ENCODE measurements at places on chromosomes 13 and 19.

- no peak for DNase-seq
These were observed 1.1 kb upstream of the ZNF763 start for GRCh38 chr19:11963566-11964355.

GRCh38 chr13:67505376-67505775, 275.2 kb upstream of the PCDH9 start:
- DNase-seq: no peak

DNA sequence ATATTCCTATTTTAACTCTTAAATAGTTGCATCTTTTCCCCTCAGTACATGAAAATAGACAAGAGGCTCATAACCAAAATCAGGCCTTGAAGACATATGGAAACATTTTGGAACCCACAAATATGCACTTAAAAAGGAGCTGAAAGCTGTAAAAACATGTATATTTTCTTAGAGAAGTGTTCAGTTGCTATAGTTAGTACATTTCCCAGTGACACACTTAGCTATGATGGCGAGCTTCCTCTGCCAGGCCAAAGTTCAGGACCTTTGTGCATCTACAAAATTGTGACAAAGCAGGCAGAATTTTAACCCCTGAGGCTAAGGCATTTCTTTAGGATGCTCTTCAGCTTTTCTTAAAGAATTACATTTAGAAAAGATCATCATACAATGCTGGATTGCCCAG, 54.5 kb downstream of the RCBTB2 start:
- DNase-seq: no peak

DNA sequence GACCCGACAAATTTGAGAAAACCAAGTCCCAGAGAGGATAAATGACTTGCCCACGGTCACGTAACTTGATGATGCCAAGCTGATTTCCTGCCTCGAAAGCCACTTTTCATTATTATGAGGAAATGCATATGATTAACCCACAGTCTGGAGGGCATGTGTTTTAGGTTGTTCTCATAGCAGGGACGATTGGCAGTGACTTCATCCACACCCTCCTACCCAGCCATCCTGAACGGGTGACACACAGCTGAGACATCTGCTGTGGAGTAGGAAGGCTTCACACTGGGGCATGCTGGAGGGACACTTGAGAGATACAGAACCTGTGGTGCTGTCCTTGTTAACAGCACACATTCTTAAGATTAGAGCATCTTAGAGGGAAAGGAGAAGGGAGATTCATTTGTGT, 65.4 kb upstream of the WDFY2 start:
- DNase-seq: no peak

- DNase-seq: no peak
These were observed 345.9 kb downstream of the GPC5 start for GRCh38 chr13:91744284-91744683.

- DNase-seq: no peak
These were observed 7.5 kb upstream of the TNFSF14 start for GRCh38 chr19:6677495-6677882.

DNA sequence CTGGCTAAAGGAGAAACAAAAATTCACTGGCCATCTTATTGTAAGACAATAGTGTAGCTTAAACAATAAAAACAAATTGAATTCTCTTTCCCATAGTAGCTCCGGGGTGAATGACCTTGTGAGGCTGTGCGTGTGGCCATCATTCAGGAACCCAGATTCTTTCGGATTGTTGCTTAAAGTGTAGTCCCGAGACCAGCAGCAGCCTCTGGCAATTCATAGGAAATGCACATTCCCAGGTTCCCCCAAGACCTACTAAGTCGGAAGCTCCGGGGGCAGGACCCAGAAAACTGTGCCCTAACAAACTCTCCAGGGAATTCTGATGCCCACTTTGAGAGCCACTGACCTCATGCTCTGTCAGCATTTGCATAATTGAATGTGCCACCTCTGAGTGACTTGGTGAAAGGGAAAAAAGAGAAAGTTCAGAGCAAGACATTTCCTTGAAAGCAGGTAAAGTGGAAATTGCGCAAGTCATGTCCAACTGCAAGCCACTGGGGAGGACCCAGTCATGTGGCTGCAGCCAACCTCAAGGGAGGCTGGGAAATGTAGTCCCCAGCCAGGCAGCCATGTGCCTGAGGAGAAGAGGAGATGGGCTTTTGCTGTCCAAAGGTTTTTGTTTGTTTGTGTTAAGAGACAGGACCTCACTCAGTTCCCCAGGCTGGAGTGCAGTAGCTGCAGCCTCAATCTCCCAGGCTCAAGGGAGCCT, 50.7 kb upstream of the PNMA8B start:
- DNase-seq: no peak

DNA sequence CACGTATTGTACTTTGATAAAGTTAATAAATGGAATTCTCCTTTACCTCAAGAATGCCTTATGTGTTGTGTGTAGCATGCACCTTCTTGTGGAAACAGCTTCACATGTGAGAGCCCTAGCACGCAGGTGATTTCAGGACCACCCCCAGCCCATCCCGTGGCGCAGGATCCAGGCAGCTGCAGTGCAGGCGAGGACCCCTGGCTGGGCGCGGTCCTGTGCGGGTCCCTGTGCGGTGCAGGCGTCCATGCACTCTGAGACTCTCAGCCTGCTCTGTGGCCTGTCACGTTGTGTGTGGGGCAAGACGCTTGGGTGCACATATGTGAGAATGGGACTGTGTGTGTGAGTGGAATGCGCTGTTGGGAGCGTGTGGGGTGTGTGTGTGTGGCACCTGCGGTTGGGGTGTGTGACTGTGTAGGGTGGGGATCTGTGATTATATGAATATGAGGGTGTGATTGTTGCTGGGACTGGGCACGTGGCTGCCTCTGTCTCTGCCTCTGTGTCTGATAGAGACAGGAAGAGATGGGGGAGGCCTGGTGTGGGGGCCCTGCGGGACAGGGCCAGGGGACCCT, 30.8 kb downstream of the WTIP start:
- DNase-seq: no peak

DNA sequence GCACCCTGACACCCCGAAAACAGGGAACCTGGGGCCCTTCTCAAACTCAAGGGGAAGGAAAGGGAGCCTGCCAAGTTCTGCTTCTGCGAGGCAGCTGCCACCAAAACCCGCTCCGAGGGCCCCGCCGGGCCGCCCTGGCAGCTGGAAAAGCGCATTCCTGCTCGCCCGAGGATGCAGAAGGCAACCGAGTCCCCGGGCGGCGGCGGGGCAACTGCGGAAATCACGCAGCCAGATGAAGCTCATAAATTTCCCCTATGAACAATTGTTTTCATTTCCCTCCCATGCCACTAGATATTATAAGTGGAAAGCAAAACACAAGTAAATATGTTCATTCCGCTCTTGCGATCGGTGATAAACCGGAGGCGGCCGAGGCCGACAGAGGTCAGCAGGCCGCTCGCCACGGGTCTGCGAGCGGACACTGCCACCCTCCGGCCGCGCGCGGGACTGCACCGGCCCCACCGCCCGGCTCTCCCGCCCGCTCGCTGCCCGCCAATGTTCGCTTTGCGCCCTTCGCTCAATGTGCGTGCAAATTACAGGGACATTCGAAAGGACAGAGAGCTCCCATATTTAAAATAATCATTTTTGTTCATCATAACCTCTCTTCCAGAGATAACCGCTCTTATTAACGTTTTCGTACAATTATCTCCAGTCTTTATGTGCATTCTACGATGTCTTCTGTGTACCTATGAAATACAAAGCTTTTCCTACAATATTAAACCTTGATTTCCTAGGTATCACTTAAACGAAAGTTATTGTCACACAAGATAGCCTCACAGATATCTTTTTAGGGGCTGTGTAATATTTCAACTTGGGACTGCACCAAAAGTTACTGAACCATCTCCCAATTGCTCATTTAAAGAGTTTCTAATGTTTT, 120.8 kb upstream of the ZNF507 start:
- no peak for DNase-seq
